Stomach (tissue), 19 donors: ENCODE measurements at places on chromosomes 16 and 17.

GRCh38 chr17:41507315-41507880 lies 2.0 kb upstream of the KRT13 start:
- DNase-seq = no peak

DNA sequence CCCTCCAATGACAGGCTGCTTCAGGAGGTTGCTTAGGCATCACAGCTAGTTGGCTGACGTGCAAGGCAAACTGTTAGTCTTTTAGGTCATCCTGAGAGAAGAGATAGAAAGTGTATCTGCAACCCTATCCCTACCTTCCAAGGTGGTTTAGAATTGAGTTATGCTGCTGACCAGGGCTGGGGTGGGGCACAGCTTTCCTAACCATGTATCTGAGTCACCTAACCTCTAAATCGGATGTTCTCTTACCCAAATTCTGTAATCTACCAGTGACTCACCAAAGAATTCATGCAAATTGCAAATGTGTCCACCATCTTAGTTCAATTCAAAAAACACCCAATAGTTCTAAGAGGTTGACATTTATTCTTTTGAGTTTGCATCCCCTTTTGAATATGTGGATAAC lies 107.2 kb upstream of the DYNLRB2 start:
- no peak for DNase-seq

GRCh38 chr16:35748621-35749252 lies 2289.3 kb downstream of the TP53TG3F start:
- no peak for DNase-seq

DNA sequence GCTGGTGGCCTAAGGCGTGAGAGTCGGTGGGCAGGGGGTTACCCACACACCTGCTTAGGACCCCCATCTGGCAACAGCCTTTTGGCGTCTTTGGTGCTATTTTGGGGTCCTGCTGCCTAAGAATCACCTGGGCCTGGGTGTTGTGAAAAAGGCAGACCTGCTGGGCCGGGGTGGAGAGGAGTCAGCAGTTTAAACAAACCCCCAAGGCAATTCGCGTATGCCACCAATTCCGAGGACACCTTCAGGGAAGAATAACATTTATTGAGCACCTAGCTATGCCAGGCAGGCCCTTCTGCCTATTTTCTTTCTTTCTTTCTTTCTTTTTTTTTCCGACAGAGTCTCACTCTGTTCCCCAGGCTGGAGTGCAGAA lies 53.9 kb upstream of the TOB1 start:
- no peak for DNase-seq

DNA sequence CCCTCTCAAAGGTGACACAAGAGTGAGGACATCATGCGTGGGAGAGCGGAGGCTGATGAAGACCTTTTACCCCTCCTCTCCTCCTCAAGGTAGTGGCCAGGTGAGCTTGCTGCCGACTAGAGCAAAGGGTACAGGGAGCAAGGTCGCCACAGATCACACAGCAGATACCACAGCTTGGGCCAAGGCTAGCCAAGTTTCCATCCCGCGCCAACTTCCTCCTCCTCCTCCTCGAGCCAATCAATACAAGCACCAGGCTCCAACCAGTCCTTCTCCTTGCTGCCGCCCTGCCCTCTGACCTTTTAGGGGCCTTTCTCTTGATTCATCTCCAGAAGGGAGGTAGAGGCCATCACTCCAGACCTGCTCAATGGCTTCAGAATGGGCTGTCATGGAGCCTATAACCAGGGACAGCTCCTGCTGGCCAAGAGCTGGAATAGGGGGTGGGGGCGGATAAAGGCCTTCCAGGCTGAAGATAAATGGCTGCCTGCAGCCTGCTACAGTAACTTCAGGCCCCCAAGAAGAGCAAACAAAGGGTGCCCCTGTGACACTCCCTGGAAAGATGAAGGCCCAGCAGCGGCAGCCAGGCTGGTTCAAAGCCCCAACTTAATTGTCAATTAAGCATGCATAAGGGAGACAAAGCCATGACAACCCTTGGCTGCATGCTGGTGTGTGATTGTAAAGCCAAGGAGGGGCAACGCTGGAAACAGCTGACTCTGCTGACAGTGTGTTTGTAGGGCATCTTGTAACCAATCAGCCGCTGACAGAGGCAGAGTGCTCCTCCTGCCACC lies 17.8 kb downstream of the HNF1B start:
- DNase-seq = peak; percentile 41

- no peak for DNase-seq
Measured at GRCh38 chr16:5349101-5349500, 251.5 kb upstream of the EEF2KMT start.

- no peak for DNase-seq
Measured at GRCh38 chr16:51698647-51699046, 547.6 kb upstream of the SALL1 start.

DNA sequence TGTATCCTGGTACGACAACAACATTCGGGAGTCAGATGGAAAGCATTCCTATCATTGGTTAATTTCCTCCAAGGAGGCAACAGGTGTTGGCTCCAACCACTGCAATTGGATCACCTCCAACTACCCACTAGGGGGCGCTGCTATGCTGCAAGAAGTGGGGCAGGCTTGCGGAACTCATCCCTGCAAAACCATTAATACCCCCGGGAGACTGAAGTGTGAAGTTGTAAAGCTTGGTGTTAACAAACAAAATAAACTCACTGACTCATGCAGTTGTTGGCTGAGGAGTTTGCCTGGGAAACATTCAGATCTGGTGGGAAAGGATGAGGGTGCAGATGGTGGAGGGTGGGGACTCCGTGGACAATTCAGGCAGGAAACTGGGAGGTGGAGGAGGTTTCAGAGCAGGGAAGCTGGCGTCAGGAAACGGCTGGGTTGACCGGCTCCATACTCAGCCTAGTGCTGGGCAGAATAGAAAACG lies 84.9 kb downstream of the HS3ST2 start:
- DNase-seq = peak; percentile 87

GRCh38 chr17:61144137-61144536 lies 255.5 kb upstream of the TBX2 start:
- no peak for DNase-seq

- no peak for DNase-seq
Measured at GRCh38 chr17:60040843-60041242, 37.9 kb downstream of the HEATR6 start.

- DNase-seq = no peak
Measured at GRCh38 chr16:83744441-83744981, 63.3 kb upstream of the HSBP1 start.

GRCh38 chr16:8730335-8730915 lies 56.0 kb downstream of the ABAT start:
- DNase-seq = peak; percentile 20

GRCh38 chr16:57163842-57164241 lies 22.0 kb downstream of the PSME3IP1 start:
- no peak for DNase-seq

DNA sequence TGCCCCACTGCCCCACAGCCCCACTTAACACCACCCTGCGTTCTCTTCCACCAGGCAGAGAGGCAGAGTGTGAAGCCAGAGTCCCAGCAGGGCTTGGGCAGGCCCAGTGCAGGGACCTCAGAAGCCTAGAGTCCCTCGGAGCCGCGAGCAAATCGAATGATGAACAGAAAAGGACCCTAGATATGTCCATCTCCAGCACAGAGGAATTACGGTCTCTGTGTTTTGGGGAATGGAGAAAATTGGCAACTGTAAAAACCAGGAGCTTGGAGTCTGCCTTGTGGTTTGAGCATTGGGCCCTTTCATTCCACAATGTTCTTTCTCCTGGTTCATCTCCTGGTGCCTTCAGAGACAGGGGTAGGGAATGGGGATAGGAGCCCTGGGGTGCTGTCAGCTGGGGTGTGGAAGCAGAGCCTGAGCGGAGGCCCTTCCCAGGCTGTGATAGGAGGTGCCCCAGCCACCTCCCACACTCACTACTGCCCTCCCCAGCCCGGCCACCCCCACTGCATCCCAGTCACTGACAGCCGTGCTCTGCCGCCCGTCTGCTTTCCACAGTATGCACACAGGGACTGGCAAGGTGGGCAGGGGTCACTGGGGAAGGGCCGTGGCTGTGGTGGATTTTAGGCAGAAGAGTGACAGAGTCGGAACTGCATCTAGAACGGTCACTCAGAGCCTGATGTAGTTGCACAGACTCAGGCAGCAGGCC lies 26.7 kb downstream of the TBX4 start:
- DNase-seq = no peak

GRCh38 chr17:57518587-57519581 lies 226.2 kb downstream of the CCDC182 start:
- DNase-seq = peak; percentile 76

GRCh38 chr17:43469145-43469544 lies 14.6 kb upstream of the DHX8 start:
- DNase-seq = no peak

DNA sequence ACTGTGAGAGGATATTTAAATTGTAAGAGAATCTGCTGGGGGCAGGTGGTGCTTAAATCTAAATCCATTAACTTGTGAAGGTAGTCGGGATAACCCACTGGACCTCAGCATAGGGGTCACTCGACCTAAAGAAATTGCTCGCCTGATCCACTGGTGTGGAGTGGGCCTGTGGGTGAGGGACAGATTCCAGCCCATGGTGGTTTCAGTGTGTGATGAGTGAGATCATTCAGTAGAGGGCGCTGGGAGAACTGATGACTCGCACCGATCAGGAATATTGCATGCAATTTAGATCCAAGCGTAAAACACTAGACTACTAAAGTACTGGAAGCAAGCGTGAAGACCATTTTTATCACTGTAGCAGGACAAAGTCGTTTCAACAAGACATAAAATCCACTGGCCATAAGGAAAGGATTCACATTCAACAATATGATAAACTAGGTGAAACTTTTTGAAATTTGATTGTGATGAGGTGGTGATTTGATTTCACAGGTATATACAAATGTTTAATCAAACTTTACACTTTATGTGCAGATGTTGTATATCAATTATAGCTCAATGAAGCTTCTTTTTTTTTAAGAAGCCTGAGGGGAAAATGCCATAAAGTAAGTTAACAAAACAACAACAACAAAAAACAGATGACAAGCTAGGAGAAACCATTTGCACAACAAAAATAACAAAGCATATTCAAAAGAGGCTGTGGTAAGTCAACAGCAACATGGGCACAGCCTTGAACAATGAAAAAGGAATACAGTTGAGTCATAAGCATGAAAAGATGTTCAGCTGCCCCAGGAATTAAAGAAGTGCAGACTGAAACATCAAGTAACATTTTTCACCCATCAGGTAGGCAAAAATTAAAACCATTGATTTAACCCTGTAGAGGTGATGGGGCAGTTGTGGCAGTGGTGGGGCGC lies 7.5 kb upstream of the TMEM170A start:
- DNase-seq = peak; percentile 85

- DNase-seq = peak; percentile 81
Measured at GRCh38 chr17:66301864-66302741, at the start of gene PRKCA. Gene PRKCA (plus strand): TSS chr17:66302613.

GRCh38 chr16:50294955-50295354 lies 28.6 kb downstream of the ADCY7 start:
- DNase-seq = no peak

GRCh38 chr17:33375103-33375502 lies 82.0 kb upstream of the ASIC2 start:
- DNase-seq = no peak

DNA sequence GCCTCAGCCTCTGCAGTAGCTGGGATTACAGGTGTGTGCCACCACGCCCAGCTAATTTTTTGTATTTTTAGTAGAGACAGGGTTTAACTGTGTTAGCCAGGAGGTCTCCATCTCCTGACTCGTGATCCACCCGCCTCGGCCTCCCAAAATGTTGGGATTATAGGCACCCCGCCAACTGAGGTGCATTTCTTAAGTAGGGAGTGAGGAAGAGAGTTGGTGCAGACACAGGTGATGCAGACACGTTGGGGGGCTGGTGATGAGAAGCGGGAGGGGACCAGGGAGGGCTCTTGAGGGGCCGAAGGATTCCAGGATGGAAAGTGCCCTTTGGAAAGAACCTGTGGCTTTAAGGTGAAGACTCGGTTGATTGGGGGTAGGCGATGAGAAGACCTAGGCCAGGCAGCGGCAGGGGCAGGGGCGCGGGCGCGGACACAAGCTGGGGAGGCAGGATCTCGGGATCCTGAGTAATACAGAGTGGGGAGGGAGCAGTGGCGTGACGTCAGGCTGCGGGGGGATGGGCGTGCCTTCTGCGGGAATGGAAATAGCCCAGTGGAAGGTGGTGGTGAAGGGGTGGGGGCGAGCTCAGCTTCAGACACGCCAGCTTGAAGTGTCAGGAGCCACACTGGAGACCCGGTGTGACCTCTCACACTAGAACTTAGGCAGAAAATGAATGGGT lies 2.5 kb upstream of the ATP6V0C start:
- DNase-seq = peak; percentile 87

- no peak for DNase-seq
Measured at GRCh38 chr16:79994418-79994817, 393.9 kb upstream of the MAF start.

- DNase-seq = no peak
Measured at GRCh38 chr16:10519297-10519696, 61.1 kb downstream of the EMP2 start.

GRCh38 chr17:63911657-63912100 lies 621 bp upstream of the CSHL1 start:
- peak; percentile 40 for DNase-seq

GRCh38 chr16:85083051-85083639 lies 29.1 kb downstream of the CIBAR2 start:
- DNase-seq = no peak

DNA sequence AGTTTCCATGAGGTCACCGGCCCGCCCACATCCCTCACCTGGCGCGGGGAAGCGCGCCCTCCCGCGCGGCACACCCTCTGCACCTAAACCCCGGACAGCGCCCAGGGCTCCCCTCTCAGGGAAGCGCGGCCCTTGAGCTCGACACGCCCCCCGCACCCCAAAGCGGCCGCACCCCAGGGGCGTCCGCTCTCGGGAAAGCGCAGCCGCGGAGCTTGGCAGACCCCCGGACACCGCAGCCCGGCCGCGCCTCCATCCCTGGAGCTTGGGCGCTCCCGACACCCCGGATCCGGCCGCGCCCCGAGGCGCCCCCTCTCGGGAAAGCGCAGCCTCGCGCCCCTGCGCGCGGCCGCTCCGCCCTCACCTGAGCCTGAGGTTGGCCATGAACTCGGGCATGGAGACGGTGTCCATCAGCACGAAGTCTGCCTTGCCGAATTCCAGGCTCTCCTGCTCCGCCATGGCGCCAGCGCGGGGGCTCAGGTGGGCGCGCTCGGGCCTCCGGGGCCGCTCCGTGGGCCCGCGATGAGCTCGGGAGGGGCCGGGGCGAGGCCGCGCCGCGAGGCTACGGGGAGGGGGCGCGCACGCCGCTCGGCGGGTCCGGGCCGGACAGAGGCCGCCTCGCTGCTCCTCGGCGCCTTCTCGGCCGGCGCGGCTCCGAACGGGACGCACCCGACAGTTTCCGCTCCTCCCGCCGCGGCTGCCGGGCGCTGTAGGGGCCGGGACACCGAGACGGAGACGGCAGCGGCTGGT lies at the start of gene MYO1D:
Gene MYO1D, minus strand, starts transcription at position 708 of the 747 bp plus-strand sequence. Its CDS starts 252 bp downstream, at position 456.
- peak; percentile 91 for DNase-seq

DNA sequence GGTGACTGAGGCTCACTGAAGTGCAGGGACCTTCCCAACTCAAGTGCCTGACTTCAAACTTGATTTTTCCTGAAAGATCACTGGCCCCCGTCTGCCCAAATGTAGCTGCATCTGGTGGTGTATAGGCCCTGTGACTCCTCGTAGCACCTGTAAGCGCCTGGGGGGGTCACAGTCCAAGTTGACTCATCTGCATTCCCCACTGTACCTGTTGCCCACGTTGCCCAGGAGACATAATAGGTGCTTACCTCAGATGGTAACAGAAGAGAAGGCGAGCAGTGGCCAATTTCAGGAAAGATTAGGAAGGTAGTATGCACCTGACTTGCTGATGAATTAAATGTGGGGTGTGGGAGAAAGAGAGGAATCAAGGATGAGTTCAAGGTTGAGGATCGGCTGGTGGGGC lies 44.1 kb upstream of the EMP2 start:
- DNase-seq = no peak

GRCh38 chr16:57530522-57531252 lies 5.7 kb downstream of the CCDC102A start:
- no peak for DNase-seq
